ENCODE measurements at places on chromosomes 3 and 15.

DNA sequence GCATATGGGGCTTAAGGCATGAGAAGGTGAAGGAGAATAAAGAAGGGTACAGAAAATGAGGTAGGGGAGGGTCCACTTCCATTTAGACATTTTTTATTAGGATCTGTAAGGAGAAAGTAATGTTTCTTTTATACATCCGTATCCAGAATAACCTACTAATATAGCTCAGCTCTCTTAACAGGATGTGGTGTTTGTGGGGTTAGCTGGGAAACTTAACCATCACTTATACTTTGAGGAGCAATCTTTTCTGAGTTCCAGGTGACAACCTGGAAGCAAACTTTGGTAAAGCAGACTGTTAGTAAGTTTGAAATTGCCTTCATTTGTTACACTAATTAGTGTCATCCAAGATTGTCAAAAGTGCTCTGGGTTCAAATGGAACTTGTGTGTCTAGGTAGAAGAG is 36.6 kb downstream of the BUB1B start:
- no peak for DNase-seq

DNA sequence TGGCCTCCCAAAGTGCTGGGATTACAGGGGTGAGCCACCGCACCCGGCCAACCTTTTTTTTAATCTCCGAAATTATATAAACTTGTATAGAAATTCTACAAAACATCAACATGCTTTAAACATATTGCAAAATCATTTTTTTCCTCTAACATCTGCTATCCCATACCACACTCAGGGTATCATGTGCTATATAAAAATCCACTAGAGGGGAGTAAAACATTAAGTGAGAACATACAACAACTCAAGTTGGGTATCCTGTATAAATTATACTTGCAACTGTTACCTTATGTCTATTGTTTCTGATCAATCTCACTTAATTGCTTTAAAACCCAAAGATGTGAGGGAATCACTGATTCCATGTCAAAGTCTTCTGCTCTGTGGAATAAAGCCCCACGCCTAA is 71.9 kb upstream of the FBN1 start:
- DNase-seq, result no peak

GRCh38 chr15:77287385-77287784 is 132.5 kb downstream of the PEAK1 start:
- DNase-seq, result no peak

DNA sequence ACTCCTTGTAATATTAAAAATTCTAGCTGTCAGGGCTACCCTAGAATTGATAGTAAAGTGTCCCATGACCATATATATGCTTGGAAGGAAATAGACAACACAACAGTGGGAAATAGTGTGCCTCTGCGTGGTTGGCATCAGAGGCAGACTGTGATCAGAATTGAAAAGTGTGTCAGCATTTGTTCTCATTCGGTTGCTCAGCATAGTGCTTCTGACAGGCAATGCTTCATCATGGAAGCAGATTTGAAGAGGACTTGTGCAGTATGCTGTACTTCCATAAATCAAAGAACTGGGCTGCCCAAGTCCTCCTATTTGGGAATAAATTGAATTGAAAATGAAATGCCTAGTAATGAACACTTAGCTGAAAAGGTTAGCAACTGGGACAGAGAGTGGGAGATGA is 435.7 kb downstream of the DIPK2A start:
- no peak for DNase-seq

DNA sequence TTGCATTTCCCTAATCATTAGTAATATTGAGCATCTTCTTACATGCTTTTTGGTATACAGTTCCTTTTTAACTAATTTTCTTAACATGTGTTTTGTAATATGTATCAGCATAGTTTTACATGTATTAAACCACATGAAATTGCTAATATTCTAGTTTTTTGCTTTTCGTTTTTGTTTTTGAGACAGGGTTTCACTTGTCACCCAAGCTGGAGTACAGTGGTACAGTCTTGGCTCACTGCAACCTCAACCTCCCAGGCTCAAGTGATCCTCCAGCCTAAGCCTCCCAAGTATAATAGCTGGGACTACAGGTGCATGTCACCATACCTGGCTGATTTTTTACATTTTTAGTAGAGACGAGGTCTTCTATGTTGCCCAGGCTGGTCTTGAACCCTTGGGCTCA is 4.4 kb upstream of the ISG20 start:
- DNase-seq, result no peak

DNA sequence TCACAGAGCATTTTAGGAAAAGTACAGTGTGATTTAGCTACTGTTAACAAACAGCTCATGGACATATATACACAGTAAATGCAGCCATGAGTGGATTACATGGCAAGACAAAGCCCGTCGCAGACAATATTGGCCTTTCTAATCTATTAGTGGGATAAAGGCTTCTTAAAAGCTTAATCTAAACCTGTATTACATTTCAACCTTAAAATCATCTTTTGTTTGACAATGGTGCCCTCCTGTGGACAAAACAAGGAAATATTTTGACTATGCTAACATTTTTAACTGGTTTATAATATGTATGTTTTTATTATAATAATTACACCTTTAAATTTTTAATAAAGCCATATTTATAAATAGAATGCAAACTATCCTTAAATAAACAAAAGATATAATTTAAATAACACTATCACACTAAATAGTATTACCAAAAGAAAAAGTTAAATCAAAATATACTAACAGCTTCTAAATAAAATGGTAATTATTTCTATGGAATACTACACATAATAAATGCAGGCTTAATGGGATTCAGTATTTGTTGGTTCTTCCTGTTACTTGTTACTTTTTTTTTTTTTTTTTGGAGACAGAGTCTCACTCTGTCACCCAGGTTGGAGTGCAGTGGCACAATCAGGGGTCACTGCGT is 38.6 kb downstream of the TAFA4 start:
- no peak for DNase-seq

DNA sequence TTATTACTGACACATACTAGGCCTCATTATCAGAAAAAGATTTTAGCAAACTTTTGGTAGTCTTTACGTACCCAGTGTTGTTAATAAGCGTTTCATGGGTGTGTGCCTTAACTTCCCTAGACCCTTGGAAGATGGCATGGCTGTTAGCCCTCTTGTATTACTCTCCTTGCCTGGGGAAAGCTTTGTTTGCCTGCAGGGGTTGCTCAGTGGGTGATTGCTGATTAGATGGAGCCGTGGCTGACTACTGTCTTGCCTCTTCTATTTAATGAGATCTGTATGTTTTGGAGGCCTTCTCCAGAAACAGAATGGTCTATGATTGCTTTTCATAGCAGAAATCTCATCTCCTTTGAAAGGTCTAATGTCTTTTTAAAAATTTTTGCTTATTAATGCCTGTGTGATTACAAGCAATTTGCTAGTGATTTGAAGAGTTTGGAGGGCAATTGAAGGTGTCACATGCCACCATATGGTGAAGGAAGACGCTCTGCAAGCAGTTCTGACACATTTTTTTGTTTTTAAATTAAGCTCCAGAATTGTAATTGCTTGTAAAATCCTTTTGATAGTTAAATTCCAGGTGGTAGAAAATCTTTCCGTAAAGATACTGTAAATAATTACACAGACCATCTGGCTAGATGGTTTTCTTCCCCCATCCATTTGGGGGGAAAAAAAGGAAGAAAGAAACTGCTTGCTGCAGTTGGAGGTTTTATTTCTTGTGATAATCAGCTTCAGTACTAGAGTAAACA is 11.4 kb upstream of the C3orf20 start:
- DNase-seq, result no peak

GRCh38 chr3:62758296-62759066 is 116.7 kb downstream of the CADPS start:
- DNase-seq, result no peak

- DNase-seq, result no peak
Measured at GRCh38 chr3:159319156-159319555, 517.3 kb downstream of the MFSD1 start.

DNA sequence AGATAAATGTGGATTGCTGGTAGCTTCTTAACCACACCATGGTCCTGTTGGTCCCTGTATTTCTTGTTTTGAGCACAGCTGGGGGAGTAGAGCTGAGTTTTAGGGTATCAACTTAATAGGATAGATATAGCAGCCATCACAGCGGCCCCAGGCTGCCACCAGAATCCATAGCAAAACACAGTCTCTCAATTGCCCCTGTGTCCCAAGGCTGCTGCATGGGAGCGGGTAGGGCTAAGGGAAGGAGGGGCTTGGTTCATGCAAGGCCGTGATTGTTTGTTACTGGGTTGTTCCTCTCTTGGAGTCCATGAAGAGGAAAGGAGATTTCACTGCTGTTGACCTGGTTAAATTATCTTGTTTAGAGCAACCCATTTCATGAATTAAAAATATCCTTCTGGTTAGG is 22.1 kb downstream of the ARNT2 start:
- no peak for DNase-seq

- DNase-seq, result no peak
Measured at GRCh38 chr15:71301958-71302621, 186.8 kb downstream of the THSD4 start.

- no peak for DNase-seq
Measured at GRCh38 chr15:100614336-100614735, 11.9 kb downstream of the ASB7 start.

DNA sequence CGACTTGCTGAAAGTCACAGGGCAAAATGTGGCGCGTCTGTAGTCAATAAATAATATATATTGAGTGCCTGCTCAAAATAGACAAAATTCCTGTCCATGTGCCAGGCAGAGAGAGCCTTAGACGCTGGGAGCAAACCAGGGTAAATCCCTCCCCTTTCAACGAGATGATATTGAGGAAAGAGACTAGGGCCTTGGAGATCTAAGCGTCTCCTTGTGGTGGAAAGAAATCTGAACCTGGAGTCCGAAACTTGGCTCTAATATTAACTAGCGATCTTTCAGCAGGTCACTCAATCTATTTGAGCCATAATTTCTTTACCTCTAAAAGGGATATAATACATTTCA is 348 bp upstream of the DPP8 start:
- DNase-seq, result no peak

DNA sequence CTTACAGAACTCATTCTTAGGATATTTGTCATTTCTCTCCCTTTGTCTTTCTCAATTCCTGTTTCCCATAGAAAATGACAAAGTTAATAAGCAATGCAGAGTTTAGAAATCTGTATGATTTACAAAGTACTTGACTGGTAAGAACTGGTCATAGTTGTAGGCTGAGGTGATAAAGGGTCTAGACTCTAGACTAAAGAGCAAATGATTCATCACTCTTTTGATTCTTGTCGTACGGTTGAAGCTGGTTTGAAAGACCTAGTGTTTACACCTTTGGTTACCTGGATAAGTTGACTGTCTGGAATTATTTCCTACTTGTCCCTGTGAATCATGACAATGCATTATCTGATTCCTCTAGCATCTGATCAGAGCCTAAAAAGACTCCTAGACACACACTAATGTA is 58.9 kb upstream of the TP63 start:
- DNase-seq, result no peak

- peak; percentile 71 for DNase-seq
Measured at GRCh38 chr3:52444860-52445793, at the start of gene SEMA3G. Gene SEMA3G, minus strand, starts transcription at chr3:52445103. Its CDS starts 76 bp downstream, at chr3:52445027.

- DNase-seq, result no peak
Measured at GRCh38 chr15:90987561-90988141, 6.7 kb downstream of the PRC1 start.

GRCh38 chr3:64871834-64872249 is 184.0 kb upstream of the ADAMTS9 start:
- no peak for DNase-seq

DNA sequence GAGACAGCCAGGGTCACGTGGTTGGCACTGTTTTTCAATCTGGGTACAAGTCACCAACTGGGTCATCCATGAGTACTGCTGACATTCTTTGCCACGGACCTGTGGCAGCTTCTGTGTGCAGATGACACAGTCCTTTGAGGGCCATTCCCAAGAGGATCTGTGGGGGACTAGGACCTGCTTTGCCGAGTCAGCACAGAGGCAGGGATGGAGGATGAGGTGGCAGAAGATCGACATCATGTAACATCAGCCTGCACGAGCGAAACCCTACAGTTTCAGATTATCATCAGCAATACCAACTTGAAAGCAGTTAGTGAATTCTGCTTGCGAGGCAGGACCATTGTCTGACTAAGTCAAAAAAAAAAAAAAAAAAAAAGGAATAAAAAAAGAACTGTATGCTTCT is 227.7 kb downstream of the FOXP1 start:
- DNase-seq, result no peak

GRCh38 chr3:185781759-185782158 is 43.1 kb downstream of the IGF2BP2 start:
- DNase-seq, result no peak

DNA sequence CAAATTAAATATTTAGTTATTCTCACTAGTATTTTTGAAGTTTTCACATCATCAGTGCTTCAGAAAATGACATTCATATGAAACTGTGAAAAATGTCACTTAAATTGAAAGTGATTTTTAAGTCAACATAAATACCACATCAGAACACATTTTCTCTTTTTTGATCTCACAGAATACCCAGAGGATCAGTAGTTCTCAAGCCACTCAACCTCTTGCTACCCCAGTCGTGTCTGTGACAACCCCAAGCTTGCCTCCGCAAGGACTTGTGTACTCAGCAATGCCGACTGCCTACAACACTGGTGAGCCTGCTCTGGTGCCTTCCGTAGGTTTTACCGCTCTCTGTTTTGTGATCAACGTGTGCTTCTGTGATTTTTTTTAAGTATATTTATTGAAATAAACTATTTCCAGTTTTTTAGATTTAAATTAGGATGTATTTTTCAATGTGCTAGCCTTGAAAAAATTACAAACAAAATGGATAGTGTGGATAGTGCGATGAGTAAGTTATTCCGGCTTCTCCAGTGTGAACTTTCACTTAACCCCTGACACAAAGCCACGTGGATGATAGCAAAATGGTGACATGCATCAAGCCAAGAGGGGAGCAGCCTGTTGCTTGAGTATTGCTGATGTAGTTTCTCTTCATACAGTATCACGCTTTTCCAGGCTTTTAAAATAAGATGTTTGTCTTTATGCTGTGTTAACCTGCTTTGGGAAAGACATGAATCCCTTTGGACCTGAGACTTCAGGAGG is 26.5 kb downstream of the LYSMD4 start:
- no peak for DNase-seq

DNA sequence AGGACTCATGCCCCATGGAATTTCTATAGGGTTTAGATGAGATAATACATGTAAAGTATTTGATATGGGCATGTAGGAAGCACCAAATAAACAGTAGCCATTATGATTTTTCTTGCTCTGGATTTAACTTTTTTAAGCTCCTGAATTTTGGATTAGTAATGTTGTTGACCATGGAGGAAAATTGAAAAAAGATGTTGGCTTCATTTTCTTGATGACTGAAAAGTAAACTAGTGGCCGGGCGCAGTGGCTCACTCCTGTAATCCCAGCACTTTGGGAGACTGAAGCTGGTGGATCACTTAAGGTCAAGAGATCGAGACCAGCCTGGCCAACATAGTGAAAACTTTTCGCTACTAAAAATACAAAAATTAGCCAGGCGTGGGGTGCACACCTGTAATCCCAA is 120.3 kb downstream of the PTPRG start:
- DNase-seq, result no peak
